ENCODE measurements at places on chromosomes 2 and 18.

GRCh38 chr2:24403168-24403831, 43.0 kb upstream of the ITSN2 start:
- DNase-seq = no peak

DNA sequence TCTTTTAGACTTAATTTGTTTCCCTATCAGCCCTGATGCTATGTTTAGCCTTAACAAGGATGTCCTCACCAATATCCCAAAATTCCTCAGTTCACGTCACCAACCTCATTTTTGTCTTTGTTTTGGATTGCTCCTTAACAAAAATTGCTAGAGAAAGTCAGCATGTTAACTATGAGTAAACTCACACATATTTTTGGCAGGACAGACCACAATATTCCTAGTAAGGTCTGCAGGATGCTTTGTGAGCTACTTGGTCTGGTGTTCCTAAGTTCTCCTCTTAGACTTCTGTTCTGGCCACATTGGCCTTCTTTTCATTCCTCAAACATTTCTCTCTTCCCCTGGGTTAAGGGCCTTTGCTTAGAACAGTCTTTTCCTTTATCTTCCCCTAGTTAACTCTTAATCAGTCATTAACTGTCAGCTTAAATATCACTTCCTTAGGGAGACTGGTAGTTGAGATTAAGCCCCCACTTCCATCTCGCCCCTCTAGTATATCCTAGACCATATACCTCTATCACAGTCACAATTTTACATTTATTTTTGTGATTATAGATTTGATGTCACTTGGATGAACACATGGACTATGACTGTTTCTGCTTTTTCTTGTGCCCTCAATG, 116.2 kb downstream of the ADCYAP1 start:
- no peak for DNase-seq

DNA sequence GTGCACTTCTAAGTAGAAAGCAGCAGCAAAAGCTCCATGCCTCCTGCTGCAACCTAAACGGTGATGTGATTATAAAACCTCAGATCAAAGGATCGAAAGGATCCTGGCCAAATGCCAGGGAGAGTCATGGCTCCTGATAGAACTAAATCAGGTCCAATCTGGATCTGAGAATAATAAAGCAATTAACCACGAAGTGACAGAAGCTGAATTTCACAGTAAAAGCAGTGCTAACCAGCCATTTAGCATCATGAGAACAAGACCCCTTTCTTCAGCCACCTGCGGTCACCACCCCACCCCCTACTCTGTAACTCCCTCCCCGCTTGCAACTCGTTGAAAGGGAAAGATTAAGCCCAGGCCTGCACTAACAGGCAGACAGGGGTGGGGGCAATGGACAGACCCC, 748.7 kb downstream of the BCL11A start:
- peak; percentile 78 for DNase-seq

DNA sequence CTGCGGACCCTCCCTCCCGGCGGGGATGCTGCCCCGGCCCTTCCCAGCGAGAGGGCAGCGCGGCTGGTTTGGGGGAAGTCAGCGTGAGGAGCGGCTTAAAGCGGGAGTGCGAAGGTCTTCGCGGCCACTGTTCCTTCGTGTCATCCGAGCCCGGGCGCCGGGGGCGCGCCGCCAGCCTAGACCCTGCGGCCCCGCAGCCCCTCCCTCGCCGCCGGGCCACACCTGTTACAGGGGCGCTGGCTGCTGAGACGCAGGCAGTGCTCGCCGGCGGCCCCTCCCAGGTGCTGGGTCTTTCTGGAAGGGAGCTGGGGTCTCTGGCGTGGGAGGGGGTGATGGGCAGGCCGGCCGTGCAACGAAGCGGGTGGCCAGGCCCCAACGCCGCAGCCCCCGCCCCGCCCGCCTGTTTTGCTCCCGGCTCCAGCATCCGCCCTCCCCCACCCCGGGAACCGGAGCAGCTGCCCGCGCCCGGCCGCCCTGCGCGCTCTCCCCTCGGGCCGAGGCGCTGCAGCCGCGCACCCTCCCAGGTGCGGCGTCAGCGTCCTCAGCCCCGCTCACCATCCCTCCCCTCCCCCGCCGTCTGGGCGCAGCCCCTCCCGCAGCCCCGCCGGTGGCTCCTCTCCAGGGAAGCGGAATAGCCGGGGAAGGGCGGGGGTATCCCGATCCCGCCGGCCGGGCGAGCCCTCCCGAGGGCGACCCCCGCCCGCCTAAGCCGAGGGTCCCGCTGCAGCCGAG, 727 bp downstream of the KIF1A start:
- peak; percentile 78 for DNase-seq

DNA sequence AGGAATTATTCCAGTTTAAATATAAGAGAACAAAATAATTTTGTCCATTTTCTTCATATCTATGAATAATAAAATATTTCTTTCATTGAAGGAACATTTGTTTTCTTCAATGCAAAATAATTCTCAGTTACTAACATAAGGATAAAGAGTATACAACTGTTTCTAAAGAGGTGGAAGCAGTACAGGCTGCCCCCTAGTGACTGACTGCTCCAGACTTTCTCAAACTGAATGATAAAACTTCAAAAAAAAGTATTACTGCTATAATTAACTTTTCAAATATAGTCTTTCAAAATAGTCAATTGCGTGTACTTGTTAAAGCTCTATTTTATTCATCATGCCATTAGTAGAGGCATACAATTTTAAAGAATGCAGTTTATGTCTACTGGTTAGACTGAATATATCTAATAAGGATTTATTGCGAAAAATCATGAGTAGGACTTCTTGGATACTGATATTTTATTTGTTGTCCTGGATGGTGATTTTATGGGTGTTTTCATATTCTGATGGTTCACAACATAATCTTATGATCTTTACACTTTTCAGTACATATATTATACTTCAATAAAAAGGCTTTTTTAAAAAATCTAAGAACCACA, 100.1 kb downstream of the WDPCP start:
- peak; percentile 58 for DNase-seq

Data from NCI-H1417 (cell line).